ENCODE measurements at places on chromosomes 5 and 9.

DNA sequence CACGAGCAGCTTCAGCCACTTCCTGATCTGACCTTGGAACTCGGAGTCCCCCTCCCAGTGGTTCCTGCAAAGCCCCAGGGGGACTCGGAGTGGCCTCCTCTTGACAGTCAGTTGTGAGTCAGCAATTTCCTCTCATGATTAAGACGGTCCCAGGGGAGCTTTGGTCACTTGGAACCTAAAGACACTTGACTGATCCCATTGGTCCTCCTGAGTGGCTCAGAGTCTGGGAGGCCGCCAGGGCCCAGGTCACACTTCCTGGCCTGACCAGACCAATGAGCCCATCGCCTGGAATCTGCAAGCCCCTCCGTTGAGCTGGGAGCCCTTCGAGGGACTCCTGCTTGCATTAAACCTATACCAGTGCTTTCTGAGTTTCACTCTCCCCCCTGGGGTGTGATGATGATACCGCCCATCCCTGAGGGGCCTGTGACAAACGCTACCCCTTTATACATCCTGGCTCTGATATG lies 29.1 kb downstream of the TSPAN17 start:
- DNase-seq: no peak

GRCh38 chr5:88634014-88634413 lies 249.0 kb downstream of the MEF2C start:
- DNase-seq: no peak

DNA sequence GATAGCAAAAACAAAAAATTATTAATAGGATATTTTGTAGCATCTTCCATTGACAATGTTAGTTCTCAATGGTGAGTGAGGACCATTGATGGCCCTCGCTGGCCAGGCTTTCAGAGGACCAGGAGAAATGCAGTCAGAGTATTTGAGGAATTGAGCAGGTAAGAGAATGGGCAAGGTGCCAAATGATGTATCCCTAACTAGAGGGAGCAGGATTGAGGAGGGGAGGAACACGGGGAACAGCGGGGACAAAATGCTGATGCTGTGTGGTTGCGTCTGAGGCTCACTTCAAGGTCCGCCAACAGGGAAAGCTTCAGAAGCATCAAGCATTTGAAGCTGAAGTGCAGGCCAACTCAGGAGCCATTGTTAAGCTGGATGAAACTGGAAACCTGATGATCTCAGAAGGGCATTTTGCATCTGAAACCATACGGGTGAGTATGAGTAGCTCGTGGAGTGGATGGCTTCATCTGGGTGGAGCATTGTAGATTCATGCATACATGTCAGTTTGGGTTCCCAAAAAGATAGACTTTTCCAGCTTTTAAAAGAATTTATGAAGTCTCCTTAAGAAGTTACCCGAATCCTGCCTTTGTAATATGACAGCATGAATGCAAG lies 16.2 kb downstream of the SPTAN1 start:
- no peak for DNase-seq

DNA sequence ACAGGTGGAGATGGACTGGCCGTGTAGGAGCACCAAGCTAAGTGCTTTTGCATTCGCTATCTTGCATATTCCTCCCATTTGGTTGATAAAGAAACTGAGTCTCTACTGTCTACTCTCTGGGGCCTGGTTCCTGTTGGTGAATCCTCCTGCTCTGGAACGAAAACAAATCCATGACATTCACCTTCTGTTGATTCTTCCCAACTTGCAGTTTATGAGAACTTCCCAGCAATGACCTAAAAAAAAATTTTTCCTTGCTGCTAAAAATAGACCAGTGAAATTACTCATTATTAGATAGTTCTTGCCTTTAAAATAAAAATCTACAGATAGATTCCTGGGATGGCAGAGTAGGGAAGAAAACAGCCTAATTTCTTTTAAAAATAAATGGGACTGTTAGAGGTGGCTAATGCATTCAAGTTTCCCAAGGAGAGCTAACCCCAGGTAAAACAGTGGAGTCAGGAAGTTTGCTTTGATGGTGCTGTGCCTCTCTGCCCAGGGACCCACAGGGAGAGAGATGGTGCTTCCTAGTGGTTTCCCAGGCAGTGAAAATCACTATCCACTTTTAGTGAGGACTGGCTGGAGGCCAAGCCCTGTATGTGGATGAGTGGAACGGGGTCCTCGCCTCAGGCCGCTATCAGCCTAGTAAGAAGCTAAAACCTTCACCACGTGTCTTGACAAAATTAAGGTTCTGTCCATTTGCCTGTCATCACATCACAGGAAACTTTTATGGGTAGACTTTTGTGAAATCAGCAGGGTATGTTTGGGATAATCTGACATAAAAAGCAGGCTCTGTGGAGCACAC lies 68.4 kb upstream of the NR3C1 start:
- no peak for DNase-seq

DNA sequence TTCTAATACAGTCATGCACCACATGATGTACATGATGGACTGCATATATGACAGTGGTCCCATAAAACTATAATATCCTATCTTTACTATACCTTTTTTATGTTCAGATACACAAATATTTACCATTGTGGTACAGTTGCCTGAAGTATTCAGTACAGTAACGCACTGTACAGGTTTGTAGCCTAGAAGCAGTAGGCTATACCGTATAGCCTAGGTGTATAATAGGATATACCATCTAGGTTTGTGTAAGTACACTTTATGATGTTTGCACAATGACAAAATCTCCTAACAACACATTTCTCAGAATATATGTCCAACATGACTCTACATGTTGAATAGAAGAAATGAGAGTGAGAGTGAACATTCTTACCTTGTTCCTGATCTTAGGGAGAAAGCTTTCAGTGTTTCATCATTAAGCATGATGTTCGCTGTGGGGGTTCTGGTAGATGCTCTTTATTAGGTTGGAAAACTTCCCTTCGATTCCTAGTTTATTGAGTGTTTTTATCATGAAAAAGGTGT lies 31.8 kb downstream of the AMBP start:
- DNase-seq: no peak

- no peak for DNase-seq
Observed at GRCh38 chr9:87343816-87344430, 153.7 kb upstream of the DAPK1 start.

DNA sequence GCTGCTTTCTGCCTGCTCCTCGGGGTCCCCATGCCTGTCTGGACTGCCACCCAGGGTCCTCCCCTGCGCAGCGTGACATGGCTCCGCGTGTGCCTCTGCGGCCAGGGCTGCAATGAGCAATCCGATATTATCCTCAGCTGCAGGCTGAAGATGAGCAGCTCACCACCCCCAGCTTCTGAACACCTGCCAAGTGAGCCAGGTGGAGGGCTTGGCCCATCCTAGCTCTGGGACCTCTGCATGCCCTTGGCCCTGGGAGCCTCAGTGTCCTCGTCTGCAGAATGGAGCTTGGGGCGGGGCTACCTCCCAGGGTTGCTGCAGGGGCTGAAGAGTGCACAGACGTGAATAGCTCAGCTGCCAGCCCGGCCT lies 4.1 kb upstream of the MYMK start:
- DNase-seq: no peak

DNA sequence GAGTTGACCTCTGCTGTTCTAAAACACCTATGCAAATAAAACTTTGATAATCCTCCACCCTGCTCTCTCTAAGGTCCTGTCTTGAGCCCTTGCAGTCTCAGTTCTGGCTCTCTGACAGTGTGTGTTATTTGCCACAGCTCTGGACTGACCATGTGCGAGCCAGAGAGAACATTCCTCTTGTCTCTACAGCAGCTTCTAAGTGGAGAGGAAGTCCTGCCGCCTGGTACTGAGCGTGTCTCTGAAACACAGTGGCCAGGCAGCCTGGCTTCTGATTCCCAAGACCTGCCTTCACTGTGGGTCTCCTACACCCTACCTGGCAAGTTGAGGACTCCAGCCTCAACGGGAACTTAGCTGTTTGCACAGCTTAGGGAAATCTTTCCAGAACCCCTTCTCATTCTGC lies 61.6 kb downstream of the ENTREP1 start:
- no peak for DNase-seq

DNA sequence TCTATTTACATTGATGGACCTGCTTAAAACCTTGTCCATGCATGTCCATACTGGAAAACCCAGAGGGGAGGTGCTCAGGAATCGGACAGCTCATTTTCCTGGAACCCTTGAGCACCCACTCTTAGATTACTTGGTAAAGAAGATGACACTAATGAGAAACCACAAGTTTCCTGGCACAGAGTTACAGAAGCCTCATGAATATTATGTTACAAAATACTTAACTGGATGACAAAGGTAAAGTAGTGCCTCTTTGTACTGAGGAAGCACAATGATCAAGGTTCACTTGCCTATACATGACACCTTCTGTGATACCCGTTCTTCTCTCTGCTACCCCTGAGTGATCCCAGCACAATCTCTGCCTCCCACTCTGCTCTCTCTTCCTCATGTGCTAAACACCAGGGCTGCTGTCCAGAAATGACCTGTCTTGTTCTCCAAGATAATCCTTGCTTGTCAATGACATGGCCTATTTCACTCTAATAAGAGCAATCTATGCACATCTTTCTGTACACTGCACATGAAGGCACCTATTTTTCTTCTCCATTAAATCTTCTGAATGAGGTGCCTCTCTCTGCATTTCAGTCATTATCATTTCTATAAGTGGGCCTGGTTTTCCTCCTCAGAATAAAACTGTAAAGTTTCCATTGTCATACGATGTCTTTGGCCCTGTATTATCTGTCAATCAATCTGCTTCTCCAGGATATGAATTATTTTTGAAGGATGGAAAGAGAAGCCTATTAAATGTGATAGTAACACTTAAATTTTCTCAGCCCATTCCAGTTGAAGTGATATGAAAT lies 684.0 kb upstream of the ACO1 start:
- DNase-seq: no peak

- DNase-seq: no peak
Observed at GRCh38 chr5:52789851-52790250, 2.1 kb downstream of the ITGA1 start.

DNA sequence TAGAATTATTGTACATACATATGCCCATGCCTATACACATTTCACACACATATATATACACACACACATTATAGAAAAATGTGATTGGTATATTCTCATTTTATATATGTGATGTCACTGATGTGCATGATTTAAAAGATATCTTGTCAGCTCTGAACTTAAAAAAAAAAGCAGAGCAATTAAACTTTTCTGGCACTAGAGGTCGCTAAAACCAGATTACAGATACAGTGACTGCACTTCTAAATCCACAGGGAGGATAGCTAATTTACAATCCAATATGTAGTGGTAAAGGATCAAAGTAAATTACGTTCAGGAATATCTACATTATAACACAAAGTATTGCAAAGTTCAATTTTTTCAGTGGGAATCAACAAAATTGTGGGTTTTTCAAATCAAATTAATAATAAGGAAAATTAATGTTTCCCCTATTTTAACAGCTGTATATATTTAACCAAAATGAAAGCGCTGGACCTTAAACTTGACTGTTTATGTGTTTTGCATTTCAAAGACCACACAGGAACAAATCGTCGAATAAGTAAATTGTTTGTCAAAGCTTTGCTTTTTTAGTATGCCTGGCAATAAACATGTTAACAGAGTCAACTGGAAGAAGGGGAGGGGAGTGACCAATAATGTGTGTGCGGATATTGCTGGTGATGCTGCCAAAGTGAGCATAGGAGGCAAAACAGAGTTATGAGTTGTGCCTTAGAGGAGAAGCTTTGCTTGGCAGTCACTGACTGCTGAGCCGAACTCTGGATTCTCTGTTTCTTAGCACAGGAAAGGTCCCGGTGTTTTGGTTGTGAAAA lies 1201.4 kb upstream of the C9orf72 start:
- DNase-seq: no peak

- DNase-seq: no peak
Observed at GRCh38 chr5:165375201-165375600, 1869.8 kb downstream of the MAT2B start.

GRCh38 chr5:32865475-32865874 lies 154.4 kb downstream of the NPR3 start:
- no peak for DNase-seq

DNA sequence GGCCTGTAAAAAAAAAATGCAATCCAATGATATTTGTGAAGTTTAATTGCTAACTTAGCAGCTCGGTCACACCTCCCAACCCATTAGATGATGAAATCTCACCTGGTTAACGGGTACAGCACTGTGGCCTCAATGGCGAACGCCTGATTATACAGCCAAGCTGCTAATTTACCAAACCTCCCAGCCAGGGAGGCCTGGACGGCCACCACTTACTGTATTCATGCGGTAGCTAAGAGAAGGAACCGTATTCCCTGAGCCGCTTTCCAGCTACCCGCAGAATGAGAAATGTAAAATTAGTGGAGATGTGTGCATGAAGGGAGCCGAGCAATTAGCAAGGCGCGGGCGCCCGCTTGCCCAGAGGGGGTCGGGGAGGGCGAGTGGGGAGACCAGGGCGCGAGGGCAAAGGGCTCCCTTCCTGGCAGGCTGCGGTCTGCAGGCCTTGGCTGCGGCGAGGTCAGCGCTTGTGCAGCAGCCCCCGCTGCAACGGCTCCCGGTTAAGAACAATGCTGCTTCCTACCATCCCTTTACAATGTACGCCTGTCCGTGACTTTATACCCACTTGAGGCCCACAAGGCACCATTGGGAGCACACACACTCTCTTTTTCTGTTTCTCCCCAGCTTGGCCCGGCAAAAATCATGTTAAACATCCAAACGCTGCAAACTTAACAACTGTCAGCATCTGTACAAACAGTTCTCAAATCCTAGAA lies 70.4 kb upstream of the TBCA start:
- DNase-seq: no peak

GRCh38 chr9:7570107-7570720 lies 229.4 kb downstream of the DMAC1 start:
- DNase-seq: no peak

DNA sequence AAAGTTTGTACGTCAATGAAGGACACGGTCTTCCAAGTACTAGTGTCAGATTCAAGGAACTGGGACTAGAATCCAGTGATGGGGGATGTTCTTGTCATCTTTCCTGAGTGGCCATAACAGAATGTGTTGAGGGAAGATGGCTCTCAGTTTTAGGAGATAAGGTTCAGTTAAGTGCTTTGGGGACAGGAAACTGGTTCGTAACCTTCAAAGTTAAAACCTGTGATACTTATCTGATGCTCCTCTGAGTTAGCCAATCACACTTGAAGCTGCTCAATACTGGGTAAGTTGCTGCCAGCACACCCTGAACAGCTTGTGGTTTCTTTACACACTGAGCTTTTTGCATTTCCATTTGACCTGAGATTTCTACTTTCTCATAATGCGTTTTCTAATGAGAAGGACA lies 64.4 kb downstream of the PIK3R1 start:
- no peak for DNase-seq

DNA sequence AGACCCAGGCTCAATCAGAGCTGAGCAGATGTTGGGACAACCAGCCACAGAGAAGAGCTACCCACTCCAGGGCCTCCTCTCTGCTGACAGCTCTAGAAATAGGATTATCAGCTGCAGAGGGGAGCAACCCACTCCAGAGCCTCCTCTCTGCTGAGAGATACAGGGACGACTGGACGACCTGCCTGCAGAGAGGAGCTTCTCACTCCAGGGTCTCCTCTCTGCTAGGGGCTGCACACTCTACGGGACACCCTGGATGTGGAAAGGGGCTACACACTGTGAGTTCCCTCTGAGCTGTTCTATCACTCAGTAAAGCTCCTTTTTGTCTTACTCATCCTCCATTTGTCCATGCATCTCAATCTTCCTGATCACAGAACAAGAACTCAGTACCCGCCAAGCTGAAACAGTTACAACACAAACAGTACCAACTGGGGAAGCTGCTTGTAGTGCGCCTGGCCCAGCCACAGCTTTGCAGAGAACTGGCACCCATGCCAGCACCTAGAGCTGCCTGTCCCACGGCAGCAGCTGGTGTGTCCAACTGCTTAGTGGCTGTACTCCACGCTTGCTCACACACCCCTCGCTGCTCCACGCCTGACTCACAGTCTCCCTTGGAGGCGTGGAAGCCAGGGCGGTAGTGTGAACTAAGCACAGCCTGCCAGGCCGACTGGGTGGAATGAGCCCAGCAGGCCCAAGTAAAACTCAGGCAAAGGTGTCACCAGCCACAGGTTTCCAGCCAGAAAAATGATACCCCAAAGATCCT lies 56.8 kb downstream of the PRELID2 start:
- DNase-seq: no peak

Data from cortex of kidney (tissue), 1 donor.